PC-9 (cell line): ENCODE measurements at places on chromosomes 5 and 9.

- DNase-seq: peak; percentile 25
Observed at GRCh38 chr9:109381011-109381729, 60.3 kb upstream of the EPB41L4B start.

DNA sequence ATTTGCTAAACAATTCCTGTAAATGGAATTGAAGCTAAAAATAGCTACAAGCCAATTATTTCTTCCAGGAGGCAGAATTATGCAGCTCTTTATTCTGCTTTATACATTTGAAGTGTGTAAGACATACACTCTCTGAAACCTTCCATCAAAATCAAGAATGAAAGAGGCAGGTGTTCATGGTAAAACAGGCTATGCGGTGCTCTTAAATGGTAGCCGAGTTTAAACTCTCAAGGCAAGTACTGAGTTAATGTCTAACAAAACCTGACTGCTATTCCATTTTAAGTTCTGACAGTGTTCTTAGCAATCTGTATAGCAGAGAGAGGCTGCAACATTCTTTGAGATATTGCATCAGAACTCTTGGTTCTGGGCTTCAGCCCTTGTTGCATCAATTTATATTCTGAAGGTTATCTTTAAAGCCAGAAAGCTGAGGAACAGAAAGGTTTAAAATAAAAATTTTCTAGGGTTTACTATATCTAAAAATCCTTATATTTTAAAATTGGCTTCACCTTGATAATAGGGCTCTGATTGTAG, 248.3 kb upstream of the CCNG1 start:
- no peak for DNase-seq

- DNase-seq: peak; percentile 86
Observed at GRCh38 chr9:110602281-110602680, 22.7 kb upstream of the SVEP1 start.

DNA sequence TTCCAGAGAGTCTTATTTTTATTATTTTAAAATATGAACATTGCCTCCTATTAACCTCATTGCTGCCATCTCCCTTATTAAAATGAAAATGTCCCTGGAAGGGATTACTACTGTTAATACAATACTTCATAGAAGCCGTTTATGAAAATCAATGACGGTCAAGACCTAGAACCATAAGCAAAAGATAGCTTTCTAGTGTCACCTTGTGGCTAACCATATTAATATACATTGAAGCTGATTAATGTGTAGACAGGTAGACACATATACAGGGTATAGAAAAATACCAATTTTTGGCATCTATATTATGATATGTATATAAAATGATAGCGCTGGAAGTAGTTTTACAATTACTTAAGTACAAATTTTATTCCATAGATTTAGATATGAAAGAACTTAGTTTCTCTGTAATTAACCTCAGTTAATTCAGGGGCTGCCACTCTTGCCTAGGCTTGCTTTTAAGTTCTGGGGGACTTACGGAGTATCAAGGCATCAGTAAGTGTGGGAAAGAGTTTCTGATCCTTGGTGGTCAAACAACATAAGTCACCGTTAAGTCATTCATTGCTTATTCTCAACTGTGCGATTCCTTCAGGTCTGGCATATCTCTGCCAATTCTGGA, 2.5 kb upstream of the YTHDC2 start:
- DNase-seq: peak; percentile 50

DNA sequence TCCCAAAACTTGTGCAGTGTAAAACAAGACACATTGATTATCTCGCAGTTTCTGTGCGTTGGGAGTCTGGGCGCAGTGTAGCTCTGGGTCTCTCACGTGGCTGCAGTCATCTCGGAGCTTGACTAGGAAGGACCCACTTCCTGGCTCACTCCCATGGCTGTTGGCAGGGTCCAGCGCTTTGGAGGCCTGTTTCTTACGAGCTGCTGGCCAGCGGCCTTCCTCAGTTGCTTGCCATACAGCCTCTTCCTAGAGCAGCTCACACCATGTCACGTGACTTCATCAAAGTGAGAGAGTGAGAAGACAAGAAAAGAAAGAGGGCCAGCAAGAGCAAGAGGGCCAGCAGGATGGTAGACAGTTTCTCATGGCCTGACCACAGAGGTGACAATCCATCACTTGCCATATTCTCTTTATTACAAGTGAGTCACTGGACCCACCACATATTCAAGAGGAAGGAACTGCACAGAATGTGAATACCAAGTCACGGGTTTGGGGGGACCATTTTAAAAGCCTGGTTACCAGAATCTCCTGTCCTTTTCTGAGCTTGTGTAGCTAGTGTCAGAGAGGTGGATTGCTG, 36.2 kb downstream of the MCCC2 start:
- no peak for DNase-seq

- no peak for DNase-seq
Observed at GRCh38 chr5:174311121-174311520, 265.6 kb downstream of the NSG2 start.

GRCh38 chr9:16206518-16206917, 653.7 kb downstream of the CCDC171 start:
- no peak for DNase-seq

DNA sequence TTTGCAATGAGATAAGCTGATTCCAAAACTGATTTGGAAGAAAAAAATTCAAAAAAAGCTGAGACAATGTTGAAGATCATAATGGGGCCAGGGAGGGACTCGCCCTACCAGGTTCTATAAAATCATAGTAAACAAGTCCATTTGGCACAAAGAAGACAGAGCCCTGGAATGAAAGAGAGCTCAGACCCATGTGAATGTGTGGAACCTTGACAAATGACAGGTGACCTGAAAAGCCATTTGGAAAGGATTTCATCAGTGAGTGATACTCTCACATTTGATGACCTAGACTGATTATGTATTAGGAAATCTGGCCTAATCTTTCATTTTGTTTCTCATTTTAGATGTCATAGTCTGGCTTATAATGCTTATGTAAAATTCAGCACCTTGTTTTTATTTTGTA, 26.8 kb downstream of the SPTAN1 start:
- no peak for DNase-seq

- no peak for DNase-seq
Observed at GRCh38 chr5:144460600-144460999, 289.9 kb downstream of the KCTD16 start.

DNA sequence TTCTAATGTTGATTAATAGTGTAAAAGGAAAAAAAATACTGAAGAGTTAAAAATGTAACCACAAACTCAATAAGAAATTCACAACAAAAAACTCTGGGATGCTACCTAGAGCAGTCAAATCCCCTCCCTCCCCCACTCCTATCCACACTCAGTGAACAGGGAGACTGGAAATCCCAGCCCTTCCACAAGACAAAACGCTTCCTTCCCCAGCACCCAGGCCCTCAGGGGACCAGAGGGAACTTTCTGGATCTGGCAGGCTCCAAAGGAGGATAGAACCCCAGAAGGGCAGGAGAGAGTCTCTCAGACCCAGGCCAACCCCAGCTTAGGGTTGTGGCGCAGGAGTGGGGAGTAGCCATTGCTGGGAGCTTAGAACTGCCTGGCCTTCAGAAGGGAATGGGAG, 55.0 kb downstream of the DCP2 start:
- no peak for DNase-seq

GRCh38 chr5:81165493-81166119, 67.5 kb upstream of the CKMT2 start:
- peak; percentile 66 for DNase-seq

GRCh38 chr5:28104080-28104479, 1065.7 kb upstream of the CDH9 start:
- DNase-seq: no peak

GRCh38 chr5:78563621-78564020, 85.0 kb downstream of the LHFPL2 start:
- no peak for DNase-seq

- DNase-seq: peak; percentile 99
Observed at GRCh38 chr5:149002053-149002452, 60.8 kb downstream of the SH3TC2 start.

GRCh38 chr9:122145592-122145863, 14.1 kb downstream of the NDUFA8 start:
- no peak for DNase-seq

GRCh38 chr9:38047301-38048251, 21.5 kb downstream of the SHB start:
- DNase-seq: peak; percentile 78

DNA sequence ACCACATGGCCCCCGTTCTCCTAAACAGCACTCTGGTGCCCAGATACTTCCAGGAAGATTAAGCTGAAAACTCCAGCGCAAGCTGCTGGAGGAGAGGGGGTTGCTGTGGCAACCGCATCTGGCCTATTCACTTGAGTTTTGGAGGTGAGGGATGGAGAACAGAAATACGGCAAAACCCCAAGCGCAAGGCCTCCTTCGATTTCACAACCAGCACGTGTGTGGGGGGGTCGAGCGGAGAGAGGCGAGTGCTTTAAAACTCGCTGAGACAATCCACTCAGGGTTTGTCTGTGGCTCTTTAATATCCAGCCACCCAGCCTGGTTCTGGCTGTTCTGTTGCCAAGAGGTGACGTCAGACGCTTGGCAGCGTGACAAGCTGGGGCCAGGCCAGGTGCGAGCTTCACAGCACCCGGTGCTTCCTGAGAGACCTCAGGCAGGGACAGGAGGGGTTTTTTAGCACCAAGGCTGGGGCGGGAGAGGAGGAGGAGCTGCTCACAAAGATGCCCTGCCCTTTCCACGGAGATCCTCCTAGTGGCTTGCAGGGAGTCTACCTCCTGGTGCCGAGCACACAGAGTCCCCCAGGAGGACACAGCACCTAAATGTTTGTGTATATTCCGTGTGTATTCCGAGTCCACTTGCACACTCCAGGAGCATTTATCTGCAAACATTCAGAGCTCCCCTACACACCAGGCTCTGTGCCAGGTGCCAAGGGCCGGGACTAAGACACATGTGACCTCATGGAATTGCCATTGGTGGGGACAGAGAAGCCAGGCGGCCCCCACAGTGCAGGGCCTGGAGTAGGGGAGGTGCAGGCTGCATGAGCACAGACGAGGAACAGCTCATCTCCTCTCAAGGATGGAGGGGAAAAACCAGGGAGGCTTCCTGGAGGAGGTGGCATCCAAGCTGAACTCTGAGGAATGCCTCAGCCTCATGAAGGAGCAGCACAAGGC, 194.6 kb downstream of the OLFM1 start:
- no peak for DNase-seq
